ENCODE measurements at places on chromosomes 13 and 19. TPM values are rescaled to one million over a fixed set of nuclear protein-coding genes. Genes with fewer than 3 reads are reported as not detected.

VSTM1 gene
- 0.57 TPM for total RNA-seq

PRX gene
- 1.4 TPM for total RNA-seq

ZNF440 gene
- total RNA-seq = 0.10 TPM

TEAD2 gene
- 14.1 TPM for total RNA-seq

ZNF442 gene
- not detected for total RNA-seq

GIPC3 gene
- total RNA-seq = 0.19 TPM

SIRT2 gene
- total RNA-seq = 33.1 TPM

ZNF492 gene
- total RNA-seq = not detected

ZNF724 gene
- total RNA-seq = 1.3 TPM

RNF113B gene
- not detected for total RNA-seq

KIR3DL2 gene
- total RNA-seq = not detected

MAST1 gene
- total RNA-seq = 1.9 TPM

NAPA gene
- 87.2 TPM for total RNA-seq

ZNF888 gene
- total RNA-seq = 0.02 TPM

CYP2S1 gene
- 32.0 TPM for total RNA-seq

PSG2 gene
- not detected for total RNA-seq

CBLC gene
- not detected for total RNA-seq

PGLYRP2 gene
- not detected for total RNA-seq

SHC2 gene
- 0.82 TPM for total RNA-seq

TMEM161A gene
- total RNA-seq = 24.8 TPM

CAPS gene
- 0.75 TPM for total RNA-seq

CERS1 gene
- 6.3 TPM for total RNA-seq

SULT2A1 gene
- not detected for total RNA-seq

CABP5 gene
- not detected for total RNA-seq

MISP3 gene
- total RNA-seq = 3.6 TPM

LIM2 gene
- total RNA-seq = not detected

SPART gene
- 26.8 TPM for total RNA-seq

GPR12 gene
- not detected for total RNA-seq

ZNF575 gene
- total RNA-seq = 1.5 TPM

ONECUT3 gene
- total RNA-seq = not detected

RASIP1 gene
- 0.19 TPM for total RNA-seq

C19orf85 gene
- total RNA-seq = not detected

PCDH9 gene
- total RNA-seq = 7.8 TPM

F7 gene
- total RNA-seq = not detected

CHERP gene
- 28.3 TPM for total RNA-seq

SNRPA gene
- 160 TPM for total RNA-seq

PSG3 gene
- 0.16 TPM for total RNA-seq

USHBP1 gene
- not detected for total RNA-seq

KIR2DL4 gene
- not detected for total RNA-seq

TMTC4 gene
- 12.6 TPM for total RNA-seq

TOMM40 gene
- total RNA-seq = 264 TPM

B3GNT8 gene
- total RNA-seq = not detected

JAK3 gene
- 0.27 TPM for total RNA-seq

DOCK6 gene
- 8.6 TPM for total RNA-seq

ZNF560 gene
- not detected for total RNA-seq

CACNG6 gene
- total RNA-seq = 12.6 TPM

MAP4K1 gene
- 0.53 TPM for total RNA-seq

LILRA1 gene
- total RNA-seq = not detected

FAM216B gene
- not detected for total RNA-seq

LATS2 gene
- 8.1 TPM for total RNA-seq

LAIR2 gene
- not detected for total RNA-seq

FCER2 gene
- total RNA-seq = not detected

SRRM5 gene
- 0.81 TPM for total RNA-seq

All from A549 treated with DMSO at 1 μM for 4 hours (cell line).